ENCODE measurements at places on chromosomes 7 and 10.

GRCh38 chr10:70622981-70623844 lies 20.7 kb upstream of the PRF1 start:
- peak; percentile 75 for DNase-seq

- peak; percentile 99 for DNase-seq
Observed at GRCh38 chr7:30764030-30764975, 6.9 kb upstream of the MINDY4 start.

- no peak for DNase-seq
Observed at GRCh38 chr10:33277135-33277536, 57.3 kb downstream of the NRP1 start.

DNA sequence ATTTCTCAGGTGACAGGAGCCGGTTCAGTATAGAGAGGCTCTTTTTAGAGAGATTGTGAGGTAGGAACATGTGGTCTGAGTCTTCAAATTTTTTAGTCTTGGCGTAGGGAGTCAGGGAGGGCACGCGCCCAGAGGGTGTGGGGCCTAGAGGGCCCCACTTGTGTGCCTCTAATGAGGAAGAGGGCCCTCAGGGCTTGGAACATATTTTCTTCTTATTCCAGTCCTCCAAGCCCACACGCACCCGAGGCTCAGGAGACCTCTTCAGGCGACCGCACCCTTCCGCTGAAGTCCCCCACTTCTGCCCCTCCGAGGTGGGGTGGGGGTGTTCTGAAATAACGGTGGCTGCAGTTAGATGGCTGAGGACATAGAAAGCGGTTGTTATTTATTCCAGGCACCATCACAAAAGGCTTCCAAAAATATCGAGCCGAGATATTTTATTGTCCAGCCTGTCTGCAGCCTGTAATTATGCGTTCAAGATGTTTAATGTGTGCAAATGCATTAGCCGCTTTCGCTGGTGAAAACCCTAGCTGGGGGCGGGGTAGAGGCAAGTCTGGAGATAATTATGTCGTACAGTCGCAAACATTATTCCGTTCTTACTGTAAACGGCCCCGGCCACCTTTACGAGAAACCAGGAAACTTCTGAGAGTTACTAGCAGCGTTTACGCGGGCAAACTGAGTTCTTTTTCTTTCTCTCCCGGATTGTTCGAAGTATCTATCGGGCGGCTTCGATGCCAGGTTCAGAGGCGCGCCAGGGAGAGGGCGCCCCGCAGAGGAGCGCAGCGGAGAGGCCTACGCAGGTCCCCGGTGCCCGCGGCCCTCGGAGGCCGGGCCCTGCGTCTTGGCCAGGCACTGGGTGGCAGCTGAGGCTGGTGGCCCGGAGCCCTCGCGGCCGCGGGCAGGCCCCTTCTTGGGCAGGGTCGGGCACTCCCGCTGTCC lies 12.9 kb upstream of the HOXA13 start:
- no peak for DNase-seq

DNA sequence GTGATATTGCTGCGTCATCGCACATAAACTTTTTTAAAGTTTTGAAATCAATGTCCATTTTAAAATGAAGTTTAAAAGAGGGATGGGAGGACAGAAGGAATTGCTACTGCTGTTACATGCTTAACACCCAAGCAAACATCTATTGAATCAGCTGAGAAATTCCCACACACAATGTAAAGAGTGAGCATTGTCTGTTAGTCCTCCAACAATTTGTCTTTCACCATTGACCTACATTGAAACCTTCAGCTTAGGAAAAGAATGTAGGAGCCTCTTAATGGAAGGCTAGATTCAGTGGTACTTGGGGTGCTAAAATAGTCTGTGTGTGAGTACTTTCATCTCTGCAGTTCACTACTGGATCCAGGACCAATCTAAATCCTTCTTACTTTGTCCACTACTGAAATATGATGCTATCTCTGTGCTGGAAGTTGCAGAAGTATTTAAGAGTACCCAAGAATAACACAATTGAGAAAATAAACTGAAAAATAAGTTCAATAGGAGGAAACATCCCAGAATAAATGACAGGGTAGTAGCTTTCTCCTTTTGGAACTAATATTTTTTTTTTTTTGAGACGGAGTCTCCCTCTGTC lies 23.8 kb upstream of the FBXW4 start:
- no peak for DNase-seq

GRCh38 chr10:105950410-105950809 lies 1214.1 kb downstream of the SORCS1 start:
- peak; percentile 70 for DNase-seq

DNA sequence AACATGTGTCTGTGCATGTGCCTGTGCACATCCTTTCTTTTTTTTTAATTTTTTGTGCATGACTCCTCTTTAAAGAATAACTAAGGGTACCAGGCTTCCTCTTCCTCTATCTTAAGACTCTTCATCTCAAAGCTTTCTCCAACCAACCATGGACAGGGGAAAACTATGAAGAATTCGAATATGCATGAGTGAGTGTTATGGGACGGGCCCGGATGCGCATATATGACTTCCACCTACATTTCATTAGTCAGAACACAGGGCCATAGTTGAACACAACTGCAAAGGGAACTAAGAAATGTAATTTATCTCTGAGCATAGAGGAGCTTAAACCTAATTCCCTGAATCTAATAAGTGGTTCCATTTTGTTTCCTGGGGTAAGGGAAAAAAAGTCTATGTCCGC lies 270.3 kb upstream of the SORCS1 start:
- no peak for DNase-seq

GRCh38 chr10:15069230-15069629 lies 19.3 kb downstream of the ACBD7 start:
- no peak for DNase-seq

DNA sequence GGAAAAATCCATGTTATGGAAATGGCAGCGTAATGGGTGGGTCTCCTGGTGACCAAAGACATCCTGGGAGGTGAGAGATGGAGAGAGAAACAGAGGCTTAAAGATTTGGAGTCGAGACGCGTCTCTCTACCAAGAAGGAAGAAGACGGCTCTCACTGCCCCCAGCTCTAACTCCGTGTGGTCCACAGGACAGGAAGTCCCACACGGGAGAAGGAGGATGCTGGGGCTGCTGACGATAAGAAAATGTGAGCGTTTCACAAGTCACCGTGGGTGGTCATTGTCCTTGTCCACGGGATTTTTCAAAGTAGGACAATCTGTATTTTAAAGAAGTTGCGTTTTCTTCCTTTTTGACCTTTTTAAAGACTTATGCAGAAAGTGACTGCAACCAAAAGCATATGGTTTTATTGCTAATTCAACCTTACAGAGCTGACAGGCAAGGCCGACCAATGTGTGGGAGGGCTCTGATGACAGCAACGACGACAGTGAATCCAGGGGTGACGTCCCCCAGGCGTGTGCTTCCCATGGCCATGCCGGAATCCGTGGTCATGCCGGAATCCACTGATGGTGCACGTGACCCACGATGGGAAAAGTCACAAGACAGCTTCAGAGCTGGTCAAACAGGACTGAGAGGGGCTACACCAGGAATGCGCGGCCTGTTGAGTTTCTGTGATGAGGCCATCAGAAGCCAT lies 341.2 kb downstream of the PTPRN2 start:
- no peak for DNase-seq

GRCh38 chr10:24465891-24466818 lies 257.2 kb downstream of the KIAA1217 start:
- peak; percentile 88 for DNase-seq

DNA sequence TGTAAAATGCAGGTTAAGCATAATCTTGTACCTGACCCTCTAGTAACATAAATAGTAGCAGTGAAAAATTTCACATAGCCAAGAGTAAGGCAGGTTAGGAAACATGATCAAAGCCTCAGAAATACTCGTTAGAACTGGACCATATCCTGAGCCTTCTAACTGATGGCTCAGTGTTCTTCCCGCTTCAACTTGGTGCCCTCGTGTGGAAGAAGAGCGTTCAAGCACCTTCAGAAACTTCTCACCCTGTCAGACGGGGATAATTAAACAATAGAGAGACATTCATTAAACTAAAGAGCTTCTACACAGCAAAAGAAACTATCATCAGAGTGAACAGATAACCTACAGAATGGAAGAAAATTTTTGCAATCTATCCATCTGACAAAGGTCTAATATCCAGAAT lies 124.5 kb downstream of the MYOF start:
- peak; percentile 62 for DNase-seq

DNA sequence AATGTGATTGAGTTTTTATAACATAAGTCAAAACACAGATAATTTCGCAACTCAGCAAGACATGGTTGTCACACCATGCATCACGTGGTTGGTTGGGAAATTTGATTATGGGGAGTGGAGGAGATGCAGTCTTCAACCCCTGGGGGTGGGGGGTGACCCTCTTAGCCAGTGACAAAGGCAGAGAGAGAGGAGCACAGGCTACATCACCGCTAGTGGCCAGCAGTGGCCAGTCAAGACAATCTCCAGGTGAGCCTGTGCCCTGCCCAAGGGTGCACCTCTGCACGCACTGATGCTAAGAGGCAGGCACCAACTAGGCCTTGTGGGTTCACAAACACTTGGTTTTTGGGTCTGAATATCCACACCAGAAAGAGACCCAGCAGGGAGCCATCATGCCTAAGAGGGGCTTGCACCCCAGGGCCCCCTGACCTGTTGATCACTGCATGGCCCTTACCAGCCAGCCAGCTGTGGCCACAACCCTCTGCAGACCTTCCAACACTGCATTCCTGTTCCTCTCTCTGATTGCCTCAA lies 244.4 kb downstream of the FANK1 start:
- no peak for DNase-seq

DNA sequence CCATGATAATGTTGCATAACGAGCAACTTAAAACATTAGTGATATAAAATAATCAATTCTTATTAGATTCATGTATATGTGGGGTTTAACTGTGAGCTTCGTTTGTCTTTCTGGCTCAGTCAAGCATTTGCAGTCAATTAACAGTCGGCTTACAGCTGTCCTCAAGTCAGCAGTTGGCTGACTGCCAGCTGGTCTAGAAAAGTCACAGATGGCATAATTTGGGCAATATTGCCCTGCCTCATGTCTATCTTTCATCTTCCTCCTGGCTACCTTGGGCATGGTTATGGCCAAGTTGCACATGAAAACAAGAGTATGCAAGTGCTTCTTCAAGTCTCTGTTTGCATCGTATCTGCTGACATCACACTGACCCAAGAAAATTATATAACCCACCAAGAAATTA lies 186.1 kb upstream of the ZWINT start:
- DNase-seq = peak; percentile 0

GRCh38 chr10:34495938-34496337 lies 319.2 kb downstream of the PARD3 start:
- DNase-seq = peak; percentile 13

DNA sequence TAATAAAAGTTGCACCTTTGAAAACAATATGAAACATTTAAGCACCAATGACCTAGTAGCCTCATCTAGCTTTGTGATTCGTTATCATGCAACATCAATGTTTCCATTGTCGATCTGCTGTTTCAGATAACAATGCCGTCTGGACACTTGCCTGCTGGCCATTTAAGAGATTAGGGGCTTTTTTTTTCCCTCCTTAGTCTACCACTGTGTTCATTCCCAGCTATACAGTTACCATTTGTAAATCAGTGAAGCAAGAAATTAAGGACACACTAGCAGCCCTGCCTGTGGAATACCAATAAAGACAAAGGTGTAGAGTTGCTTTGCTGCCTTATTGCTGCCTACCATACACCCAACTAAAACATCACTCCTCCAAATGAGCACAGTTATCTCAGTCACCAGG lies 37.6 kb upstream of the MYO3A start:
- no peak for DNase-seq

DNA sequence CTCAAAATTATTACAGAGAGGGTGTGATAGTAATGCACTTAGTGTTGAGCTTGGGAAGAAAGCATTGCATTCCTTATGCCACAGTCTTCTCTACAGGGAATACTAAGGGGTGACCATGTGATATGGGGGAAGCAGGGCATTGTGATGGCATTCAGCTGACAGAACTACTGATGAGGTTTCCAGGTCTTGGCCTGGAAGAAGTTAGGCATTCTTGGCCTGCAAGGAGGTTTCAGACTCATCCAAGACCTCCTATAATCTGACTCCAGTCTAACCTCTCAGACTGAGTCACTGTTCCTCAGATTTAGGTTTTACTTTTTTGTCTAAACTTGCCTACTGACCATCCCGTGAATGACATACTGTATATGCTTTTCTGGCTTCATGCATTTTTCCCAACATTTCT lies 7.9 kb downstream of the STMP1 start:
- DNase-seq = no peak

- DNase-seq = no peak
Observed at GRCh38 chr10:84588971-84589370, 260.6 kb downstream of the CCSER2 start.

DNA sequence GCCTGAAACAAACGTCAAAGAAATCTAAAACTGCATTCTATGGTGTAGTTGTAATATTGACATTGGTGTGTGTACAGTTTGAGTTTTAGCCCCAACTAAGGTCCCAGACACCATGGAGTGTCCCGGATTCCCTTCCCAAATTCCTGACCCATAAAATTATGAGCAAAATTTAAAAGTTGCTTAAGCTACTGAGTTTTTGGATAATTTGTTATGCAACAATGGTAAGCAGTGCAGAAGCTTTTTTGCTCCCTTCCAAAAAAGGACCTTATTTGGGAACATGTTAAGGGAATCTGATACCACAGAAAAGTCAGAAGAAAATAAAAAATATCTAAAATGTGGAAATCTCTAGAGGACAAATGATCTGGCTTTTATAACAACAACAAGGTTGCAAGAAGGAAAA lies 63.3 kb upstream of the KMT2E start:
- no peak for DNase-seq

DNA sequence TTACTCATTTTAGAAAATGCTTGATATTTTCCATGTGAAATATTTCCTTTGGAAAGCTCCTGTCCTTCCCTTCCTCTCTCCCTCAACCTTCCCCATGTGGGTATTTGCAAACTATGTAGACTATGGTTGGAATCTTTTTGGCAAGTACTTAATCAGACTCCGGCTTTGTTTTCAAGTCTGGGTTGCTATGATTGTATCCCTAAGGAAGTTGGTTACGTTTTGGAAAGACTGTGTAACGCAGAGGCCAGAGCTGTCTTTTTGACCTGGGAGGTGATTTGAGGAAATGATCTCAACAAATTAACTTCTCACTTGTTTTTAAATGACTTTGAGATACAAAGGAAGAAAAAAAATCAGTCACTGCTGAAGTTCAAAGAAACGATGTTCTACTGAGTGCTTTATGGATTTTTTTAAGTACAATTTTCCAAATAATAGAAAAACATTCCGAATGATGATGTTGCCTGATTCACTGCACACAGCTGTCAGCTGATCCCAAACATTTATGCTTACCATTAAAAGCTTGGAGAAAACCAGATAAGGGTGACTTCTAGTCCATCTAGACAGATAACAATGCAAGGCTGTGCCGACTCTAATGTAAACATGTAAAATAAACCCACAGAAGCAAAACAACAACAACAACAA lies 145.5 kb upstream of the CELF2 start:
- DNase-seq = peak; percentile 96

DNA sequence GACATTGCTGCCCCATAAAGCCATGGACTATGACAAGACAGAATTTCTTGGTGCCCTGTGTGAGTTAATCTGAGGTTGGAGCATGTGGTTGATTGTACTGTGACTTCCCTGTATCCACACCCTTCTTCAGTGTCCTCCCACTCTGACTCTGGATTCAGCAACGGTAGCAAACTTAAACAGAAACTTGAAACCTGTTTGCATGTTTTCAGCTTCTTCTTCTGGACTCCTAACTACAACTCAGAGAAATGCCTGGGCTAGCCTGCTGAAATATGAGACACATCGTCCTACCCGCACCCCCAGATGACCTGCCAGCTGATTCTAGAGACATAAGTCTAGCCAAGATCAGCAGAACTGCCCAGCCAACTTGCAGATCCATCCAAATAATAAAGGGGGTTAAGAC lies 78.4 kb downstream of the IPMK start:
- DNase-seq = peak; percentile 5
